T-cell (primary cell): ENCODE measurements at places on chromosomes 5 and 9.

GRCh38 chr5:58760222-58760621 lies 177.3 kb downstream of the RAB3C start:
- no peaks in the 10 kb centered on the region for H3K36me3 ChIP-seq
- H3K27me3 ChIP-seq = no peaks in the 10 kb centered on the region
- H3K4me3 ChIP-seq = no peak overlapping the region

DNA sequence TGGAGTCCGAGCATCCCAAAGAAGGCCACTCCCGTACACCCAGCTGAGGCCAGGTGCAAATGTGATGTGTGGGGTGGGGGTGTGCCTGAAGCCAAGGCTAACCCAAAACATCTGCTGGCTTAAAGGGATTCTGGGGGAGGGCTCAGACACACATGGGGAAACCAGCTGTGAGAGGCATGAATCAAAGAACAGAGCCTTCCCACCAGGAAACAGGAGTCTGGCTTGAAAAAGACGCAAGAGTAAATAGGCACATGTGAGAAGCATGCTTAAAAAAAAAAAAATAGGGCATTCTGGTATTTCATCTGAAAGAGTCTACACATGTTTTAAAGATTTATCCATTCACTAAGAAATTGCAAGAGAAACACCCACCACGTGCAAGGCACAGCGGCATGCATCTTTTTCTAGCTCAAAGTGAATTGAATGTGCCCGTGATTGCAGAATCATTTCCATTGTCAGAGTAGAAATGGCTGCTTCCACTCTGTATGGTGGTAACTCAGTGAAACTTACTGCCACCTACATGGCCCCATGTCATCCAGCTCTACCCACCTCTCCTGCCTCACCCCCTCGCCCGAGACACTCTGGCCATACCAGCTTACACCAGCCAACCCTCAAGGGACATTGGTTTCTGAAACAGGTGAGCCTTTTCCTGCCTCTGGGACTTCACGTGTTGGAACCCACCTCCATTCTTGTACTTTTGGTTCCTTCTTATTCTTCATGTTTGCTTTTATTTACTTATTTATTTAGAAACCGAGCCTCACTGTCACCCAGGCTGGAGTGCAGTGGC lies 71.5 kb downstream of the SEMA5A start:
- no peaks in the 10 kb centered on the region for H3K36me3 ChIP-seq
- H3K4me1 ChIP-seq = no peaks in the 10 kb centered on the region
- no peaks in the 10 kb centered on the region for H3K27me3 ChIP-seq
- DNase-seq = no peak
- no peak overlapping the region for H3K4me3 ChIP-seq

- H3K27me3 ChIP-seq = no peaks in the 10 kb centered on the region
- H3K4me1 ChIP-seq = peaks cover 26% of the 10 kb centered on the region
Observed at GRCh38 chr9:92882276-92882675, 4.4 kb upstream of the ZNF484 start.

DNA sequence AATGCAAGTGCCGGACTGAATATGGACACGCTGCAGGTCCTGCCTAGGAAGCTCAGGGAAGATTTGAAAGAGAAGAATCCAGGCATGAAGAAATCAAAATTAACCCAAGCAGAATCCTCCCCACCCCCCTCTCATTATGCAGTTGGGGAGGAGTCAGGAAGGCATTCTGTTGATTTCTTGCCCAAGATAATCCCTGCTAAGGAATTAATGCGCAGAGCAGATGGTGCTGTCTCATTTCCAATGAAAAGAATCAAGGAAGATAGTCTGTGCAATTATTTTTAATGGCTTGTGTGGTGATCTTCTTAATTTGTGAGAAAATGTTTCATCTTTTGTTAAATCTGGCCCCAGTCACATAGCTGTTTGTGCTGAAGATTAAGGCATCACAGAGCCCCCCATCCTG lies 145.0 kb downstream of the ZNF462 start:
- no peak overlapping the region for H3K4me3 ChIP-seq
- no peak overlapping the region for H3K27ac ChIP-seq
- H3K27me3 ChIP-seq = no peaks in the 10 kb centered on the region
- DNase-seq = no peak
- H3K36me3 ChIP-seq = no peaks in the 10 kb centered on the region

DNA sequence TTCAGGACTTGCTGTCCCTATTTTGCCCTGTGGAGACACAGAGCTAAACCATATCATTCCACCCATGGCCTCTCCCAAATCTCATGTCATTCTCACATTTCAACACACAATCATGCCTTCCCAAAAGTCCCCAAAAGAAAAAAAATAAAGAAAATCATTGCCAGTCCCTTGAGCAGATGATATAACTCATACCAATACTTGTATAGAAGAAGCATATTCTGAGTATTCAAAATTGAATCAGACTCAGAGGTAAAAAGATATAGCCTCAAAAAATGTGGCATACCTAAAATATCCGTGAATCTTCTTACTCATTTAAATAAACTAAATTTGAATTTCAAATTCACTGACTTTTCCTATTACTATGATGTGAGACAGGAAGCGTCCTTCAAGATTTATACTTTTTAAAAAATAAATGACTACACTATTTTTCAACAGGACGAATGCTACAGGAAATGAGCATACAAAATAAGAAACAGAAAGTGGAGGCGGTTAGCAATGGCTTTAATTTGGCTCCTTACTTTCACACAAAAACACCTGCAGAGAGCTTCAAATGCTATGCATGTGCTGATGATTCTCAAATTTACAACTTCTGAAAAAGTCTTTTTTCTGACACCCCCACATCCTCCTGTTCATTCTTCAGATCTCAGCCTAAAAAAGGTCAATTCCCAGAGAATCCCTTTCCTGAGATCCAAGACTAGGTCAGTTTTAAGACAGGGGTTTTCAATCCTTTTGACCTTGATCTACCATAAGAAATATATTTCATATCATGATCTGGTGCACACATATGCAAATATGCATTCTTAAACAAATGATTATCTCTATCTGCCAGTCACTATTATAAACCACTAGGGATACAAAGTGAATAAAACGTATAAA lies 39.6 kb upstream of the DMXL1 start:
- no peak overlapping the region for H3K4me3 ChIP-seq
- H3K4me1 ChIP-seq = peaks cover 3% of the 10 kb centered on the region
- no peaks in the 10 kb centered on the region for H3K27me3 ChIP-seq
